ENCODE measurements at places on chromosomes 3 and 15.

DNA sequence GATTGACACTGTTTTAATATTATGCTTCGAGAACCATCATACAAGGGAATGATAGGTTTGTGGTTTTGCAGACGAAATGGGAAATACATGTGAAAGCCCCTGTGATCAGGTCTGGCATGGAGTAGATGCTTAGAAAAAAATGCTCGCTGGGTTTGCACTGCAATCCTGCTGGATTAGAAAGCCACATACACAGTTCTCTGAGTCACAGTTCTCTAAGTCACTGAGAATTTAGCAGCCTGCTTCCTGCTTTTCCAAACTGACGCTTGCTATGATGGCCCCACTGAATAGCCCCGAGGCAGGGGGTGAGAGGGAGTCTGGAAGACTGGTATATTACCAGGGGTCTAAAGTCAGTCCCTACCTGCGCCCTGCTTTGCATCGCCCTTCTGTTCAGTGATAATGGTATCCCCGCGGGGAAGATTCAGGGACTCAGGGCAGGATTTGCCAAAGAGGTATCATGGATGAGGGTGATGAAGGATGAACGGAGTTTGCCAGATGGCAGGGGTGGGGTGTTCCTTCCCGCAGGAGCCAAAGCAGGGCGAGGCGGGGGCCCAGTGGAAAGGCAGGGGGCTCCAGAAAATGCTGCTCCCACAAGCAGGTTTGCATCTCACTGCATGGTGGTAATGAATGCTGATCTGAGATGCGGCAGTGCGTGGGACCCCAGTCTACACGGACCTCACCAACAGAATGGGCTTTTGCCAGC lies 82.3 kb downstream of the IQSEC1 start:
- DNase-seq = no peak

DNA sequence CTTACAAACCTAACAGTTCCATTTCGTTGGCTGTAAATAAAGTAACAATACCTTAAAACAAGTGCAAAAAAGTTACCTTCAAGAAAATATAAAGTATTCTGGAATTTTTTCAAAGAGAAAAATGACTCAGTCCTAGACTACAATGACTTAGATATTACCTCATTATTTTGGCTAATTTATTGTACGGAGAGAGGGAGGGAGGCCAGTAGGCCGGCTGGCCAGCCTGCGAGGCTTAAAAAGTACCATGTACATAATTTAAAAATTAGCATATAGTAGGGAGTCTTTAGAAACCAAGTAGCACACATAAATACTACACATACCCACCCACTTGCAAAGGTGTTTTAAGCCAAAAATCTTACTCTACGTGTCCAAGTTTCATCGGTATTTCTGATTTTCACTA lies 41.9 kb upstream of the MAP4 start:
- DNase-seq = no peak

- no peak for DNase-seq
Measured at GRCh38 chr15:50113187-50113505, 5.9 kb downstream of the ATP8B4 start.

GRCh38 chr3:31639828-31640227 lies 107.1 kb downstream of the STT3B start:
- no peak for DNase-seq

DNA sequence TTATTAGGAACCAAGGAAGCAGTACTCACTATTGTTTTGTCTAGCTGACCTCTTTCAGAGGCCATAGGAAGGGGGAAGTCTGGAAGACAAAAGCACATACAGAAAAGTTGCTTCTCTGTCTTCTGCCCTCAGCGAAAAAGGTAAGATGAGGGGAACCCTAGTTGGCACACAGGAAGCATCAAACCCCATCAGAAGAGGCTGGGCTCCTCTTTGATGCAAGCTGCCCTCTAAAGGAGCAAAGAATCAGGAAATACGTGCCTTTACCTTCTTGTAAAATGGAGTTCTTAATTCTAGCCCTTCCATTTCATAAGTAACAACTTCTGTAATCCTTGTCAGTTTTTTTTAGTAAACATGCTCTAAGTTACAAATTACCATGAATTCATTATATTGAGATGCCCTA lies 12.5 kb downstream of the SPINK8 start:
- no peak for DNase-seq

- DNase-seq = no peak
Measured at GRCh38 chr3:12729051-12729651, 29.9 kb downstream of the TMEM40 start.

GRCh38 chr15:88890495-88890894 lies 4.8 kb downstream of the HAPLN3 start:
- DNase-seq = no peak

GRCh38 chr3:60948488-60948887 lies 302.8 kb downstream of the FHIT start:
- DNase-seq = no peak

DNA sequence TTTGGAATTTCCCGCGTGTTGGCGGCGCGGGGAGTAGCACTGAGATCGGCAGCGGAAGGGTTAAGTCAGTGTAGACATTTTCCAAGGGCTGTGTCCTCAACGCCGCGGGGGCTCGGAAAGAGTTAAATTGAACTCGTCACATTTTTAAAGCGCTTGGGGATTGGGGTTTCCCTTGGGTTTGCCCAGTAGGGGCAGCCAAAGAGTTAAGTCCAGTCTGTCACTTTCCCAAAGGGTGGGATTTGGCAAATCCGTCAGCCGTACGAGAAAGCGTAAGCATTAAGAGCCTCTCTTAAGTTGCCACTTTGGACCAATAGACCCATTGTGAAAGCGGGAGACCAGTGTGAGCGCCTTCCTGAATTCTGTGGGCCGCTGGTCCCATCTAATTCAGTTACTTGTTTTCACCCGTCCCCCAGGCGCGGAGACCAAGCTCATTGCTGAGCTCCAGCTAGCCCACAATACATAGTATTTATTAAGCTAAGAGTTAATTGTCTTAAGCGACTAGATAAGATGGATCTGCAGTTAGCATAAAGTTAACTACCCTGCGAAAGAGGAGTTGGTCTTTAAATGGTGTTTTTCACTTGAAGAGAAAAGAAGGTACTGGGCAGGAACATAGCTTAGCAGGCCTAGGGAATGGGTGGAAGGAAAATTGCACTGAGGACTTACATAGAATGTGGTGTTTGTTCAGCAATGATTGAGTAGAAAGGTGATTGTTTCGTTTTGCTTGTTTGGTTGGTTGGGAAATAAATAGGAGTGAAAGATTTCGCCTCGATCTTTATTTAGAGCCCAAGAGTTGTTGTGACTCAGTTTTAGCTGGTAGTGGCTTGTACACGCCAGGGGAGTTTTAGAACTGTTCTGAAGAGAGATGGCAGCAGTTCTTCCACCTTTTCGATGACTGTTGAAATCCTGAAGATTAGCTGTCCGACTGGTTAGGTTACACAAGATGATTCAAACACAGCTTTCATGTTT lies 932 bp downstream of the ARL8B start:
- DNase-seq = no peak

GRCh38 chr15:82186719-82187406 lies 75.7 kb downstream of the EFL1 start:
- DNase-seq = peak; percentile 12

DNA sequence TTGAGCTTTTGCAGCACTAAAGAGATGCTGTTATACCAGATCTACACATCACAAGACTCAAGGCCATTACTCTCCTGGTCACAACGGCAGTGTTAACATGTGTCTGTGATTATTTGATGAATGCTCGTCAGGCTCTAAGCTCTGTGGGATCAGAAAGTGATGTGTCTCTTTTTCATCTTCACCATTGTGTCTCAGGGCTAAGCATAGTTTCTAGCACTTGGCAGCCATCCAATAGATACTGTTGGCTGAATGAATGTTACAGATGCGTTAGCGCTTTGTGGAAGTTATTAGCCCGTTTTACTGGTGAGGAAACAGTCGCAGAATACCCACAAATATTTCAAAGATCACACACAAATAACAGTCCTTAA lies 1.2 kb upstream of the FAM81A start:
- no peak for DNase-seq

GRCh38 chr3:182729903-182730674 lies 63.2 kb upstream of the ATP11B start:
- DNase-seq = peak; percentile 13

- DNase-seq = no peak
Measured at GRCh38 chr3:155316426-155316825, 22.9 kb upstream of the STRIT1 start.

DNA sequence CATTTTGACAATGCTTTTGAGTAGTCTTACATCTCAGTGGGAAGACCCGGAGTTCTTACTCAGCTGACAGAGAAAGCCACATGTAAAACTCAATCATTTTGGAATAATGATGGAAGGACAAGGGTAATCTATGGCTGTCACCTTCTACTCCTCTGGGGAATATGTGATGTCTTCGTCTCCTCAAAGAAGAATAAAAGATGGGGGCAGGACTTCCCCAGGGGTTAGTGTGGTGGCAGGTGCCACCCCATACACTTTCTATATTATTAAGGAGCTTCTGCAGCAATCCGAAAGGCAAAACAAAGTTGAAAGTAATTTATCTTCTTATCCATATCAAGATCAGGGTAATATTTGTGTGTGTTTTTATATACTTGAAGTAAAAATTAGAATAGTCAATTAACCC lies 180.4 kb upstream of the TOPAZ1 start:
- DNase-seq = no peak

DNA sequence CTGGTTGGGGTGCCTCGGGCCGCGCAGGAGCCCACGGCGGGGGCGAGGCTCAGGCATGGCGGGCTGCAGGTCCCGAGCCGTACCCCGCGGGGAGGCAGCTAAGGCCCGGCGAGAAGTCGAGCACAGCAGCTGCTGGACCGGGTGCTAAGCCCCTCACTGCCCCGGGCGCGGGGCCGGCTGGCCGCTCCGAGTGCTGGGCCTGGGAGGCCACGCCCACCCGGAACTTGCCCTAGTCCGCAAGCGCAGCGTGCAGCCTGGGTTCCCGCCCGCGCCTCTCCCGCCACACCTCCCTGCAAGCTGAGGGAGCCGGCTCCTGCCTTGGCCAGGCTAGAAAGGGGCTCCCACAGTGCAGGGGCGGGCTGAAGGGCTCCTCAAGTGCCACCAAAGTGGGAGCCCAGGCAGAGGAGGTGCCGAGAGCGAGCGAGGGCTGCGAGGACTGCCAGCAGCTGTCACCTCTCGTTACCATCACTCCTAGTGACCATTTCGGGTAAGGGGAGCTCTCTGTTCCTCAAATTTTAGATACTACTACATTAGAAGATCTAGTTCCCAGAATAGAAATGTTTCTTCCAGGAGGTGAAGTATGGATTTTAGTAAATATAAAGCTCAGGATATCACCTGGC lies 417.0 kb upstream of the AGTR1 start:
- no peak for DNase-seq

GRCh38 chr15:39919748-39920509 lies at the start of gene GPR176:
Gene GPR176, minus strand, starts transcription at chr15:39920266. Its CDS starts 240 bp downstream, at chr15:39920026.
- DNase-seq = peak; percentile 20

GRCh38 chr15:74203914-74204431 lies 1.4 kb upstream of the STRA6 start:
- DNase-seq = no peak

DNA sequence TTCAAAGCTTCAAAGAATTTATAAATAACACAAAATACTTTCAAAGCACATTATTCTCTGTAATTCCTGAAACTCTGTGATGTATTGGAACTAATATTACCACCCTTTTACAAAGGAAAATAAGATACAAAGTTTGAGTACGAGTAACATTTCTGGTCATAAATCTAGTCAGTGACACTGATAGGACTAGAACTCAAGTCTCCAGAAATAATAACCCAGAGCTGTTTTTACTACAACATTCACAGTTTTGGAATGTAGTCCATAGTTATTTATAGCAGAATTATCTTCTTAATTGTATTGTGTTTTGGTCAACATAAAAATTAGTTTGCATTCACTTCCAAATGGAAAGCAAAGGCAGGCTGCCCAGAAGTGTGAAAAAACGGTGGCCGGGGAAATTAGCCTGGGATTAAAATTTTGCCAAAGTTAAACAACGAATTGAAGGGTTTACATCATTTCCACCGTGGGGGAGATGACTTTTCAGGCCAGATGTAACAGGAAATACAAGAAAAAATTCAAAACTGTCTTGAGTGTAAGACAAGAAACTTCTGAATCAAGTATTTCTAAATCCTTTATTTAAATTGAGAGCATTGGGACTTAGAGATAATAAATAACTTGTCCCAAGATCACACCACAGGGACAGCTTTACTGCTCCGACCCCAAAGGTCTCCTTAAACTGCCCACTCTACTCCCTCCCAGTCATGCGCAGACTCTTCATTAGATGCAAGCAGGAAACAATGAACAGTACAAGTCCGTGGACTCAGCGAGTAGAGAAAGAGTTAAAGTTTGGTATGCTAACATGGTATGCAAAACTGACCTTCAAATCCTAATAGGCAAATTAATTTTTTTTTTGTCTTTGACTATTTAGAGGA lies 74.3 kb upstream of the VGLL4 start:
- no peak for DNase-seq

DNA sequence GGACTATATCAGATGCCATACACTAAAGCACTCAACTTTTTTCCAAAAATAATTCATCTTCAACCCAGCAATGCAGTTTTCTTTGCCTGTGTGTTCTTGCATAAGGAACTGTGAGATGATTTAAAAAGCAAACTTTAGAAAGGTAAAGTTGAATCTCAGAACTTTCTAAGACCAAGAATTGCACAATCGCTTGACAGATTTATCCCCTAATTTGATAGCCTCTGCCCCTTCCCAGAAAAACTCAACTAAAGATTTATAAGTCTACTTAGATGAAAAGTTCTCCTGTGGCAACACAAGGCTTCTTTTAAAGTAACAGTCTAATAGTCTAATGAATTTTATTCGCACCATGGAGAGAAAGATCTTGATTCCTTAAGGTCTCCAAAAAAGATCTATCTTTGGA lies 259.3 kb downstream of the MAGI1 start:
- DNase-seq = no peak

- DNase-seq = no peak
Measured at GRCh38 chr15:81213982-81214381, 17.3 kb downstream of the IL16 start.

GRCh38 chr3:110343376-110343775 lies 728.2 kb upstream of the NECTIN3 start:
- no peak for DNase-seq

Data from GM19239 (cell line).